ELF-1 (cell line): ENCODE measurements at places on chromosomes 11 and 22.
A peak's percentile ranks its signal among the peaks of the same experiment; 100 is the strongest.

DNA sequence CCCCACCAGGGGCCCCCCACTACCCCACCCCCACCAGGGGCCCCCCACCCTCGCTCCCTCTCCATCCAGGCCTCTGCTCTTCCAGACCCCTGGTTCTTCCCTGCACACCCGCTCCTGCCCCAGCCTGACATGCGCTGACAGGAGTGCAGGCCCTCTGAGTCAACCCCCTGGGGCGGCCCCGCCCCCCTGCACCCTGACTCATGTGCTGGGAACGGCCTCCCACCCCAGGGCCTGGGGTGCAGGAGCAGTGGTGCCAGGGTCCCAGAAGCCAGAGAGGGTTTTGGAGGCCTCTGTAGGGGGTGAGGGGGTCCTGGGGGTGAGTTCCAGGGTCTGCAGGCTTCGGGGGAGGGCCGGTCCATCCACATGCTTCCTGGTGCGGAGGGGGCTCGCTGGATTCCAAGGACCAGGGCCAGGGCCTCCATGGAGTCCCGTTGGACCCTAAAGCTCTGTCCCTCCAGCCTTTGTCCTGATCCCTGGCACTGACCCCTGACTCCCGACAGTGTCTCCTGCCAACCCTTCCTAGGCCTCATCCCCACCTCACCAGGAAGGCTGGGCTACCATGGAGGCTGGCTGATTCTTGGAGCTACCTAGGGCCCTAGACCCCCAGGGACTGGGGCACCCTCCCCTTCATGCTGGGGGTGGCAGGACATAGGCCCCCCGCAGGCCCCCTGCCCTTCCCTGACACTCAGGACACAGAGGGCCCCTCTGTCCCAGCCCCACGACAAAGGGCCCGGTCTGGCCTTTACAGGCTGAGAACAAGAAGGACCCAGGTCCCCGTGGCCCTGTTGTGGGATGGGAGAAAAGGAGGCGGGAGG, 583 bp upstream of the PKP3 start:
- peak; percentile 59 for DNase-seq

GRCh38 chr11:84089072-84090057, 803.2 kb upstream of the CCDC90B start:
- no peak for DNase-seq

DNA sequence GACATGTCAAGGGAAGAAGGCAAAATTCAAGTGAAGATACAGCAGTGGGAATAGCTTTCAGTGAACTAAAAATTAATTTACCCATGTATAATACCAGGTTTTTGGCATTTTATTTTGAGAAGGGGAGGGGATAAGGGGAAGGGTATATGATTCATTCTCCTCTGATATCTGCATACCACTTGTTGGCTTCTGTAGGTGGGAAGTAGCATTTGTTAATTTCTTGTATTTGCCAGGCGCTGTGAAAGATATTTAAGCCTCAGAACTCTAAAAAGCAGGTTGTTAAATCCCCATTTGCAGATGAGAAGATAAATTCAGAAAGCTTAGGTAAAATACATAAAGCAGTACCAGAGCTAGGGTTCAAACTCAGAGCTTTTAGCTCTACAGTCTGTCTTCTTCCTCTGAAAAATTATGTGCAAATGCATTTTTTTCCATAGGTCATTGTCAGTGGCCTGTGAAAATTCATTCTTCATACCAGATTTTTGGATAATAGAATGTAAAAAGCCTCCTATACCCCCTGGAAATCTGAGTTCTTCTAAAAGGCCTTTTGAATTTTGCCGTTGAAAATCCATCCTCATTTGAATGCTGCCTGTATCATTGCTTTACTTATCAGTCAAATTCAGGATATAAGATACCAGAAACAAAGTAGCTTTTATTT, 221.3 kb downstream of the DDX10 start:
- DNase-seq = no peak

- no peak for DNase-seq
Measured at GRCh38 chr11:17014321-17014832, at the start of gene PLEKHA7. PLEKHA7 (minus strand) TSS chr11:17014414; CDS start chr11:17014401, 13 bp downstream.

GRCh38 chr11:109121173-109121932, 300.6 kb upstream of the C11orf87 start:
- peak; percentile 9 for DNase-seq

- no peak for DNase-seq
Measured at GRCh38 chr22:27999876-28000275, 80.8 kb upstream of the PITPNB start.

DNA sequence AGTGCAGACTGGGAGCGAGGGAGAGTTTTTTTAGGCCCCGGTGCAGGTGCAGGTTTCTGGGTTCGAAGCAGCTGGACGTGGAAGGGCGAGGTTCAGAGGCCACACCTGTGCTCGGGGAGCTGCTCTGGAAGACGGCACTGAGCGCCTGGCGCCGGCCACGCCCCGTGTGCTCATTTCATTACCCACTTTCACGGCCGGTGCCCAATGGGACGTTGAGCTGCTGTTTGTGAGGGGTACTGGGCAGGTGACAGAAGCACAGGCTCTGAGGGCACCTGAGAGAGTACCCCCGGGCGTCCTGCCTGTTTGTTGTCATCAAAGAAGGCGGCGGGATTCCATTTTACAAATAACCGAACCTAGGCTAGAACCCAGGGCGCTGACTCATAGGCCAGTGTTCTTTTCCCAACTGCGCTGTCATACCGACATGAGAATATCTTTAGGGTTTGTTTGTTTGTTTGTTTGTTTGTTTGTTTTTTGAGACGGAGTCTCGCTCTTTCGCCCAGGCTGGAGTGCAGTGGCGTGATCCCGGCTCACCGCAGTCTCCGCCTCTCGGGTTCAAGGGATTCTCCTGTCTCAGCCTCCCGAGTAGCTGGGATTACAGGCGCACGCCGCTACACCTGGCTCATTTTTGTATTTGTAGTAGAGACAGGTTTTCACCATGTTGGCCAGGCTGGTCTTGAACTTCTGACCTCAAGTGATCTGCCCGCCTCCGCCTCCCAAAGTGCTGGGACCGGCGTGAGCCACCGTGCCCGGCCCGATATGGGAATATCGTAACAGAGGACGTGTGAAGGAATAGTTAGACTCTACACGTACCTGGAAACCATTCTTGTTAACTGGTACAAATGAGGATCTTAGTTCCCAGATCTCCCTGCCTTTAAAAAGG, 16.6 kb upstream of the SPTBN2 start:
- peak; percentile 72 for DNase-seq

DNA sequence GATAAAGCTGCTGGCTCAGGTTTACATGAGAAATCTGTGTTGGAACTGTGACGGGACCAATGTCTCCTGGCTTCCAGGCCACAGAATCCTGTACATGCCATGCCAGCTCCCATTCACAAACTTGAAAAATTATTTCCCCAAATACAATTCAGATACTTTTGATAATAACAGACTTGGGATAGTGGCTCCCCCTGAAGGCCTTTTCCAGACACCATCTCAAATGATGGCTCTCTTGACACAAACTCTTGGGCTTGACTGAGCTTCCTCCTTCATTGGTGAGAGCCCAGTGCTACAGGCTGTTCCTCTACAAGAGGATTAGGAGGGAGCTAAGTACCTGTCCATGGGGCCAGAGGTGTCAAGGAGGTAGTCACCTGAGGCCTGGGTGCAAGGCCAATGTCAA, 104.7 kb upstream of the PAX6 start:
- no peak for DNase-seq

DNA sequence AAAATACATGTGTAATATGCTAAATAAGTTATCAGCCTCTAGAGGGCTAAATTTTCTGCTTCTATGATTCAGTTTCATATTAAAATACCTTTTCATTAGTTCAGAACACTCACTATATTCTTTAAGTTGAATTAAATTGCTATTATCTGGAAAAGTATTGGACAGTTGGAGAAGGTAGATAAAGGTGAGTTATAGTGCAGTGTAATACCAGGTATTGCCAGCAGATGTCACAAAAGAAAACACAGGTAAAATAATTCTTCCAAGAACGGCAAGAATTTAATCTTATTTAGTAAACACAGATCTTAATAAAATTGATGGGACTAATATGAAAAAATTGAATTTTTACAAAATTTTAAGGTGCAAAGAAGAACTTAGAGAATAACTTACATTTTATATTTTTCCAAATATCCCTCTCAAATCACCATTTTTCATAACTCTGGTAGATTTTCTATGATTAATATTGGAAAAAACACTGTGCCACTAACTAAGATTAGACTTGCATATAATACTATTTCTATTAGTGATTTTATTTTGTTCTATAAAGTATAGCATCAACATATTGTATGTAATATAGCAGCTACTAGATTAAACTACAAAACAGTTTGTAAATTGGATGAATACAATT, 1.7 kb upstream of the LRRC4C start:
- DNase-seq = no peak

DNA sequence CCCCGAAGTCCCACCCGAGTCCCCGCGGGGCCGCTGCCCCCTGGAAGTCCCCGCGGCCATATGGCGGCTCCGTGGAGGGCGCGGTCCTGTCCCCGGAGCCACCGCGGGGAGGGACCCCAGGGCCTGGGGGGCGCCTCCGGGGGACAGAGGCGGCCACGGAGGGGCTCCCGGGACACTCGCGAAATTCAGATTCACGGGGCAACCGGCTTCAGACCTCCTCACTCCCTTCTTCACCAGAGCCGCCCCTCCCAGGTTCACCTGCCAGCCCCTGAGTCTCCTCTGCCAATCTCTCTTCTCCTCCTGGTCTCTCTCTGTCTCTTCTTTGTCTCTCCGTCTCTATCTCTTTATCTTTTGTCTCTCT, 28.2 kb upstream of the TOLLIP start:
- no peak for DNase-seq

GRCh38 chr11:8315463-8315862, 51.8 kb upstream of the LMO1 start:
- no peak for DNase-seq

DNA sequence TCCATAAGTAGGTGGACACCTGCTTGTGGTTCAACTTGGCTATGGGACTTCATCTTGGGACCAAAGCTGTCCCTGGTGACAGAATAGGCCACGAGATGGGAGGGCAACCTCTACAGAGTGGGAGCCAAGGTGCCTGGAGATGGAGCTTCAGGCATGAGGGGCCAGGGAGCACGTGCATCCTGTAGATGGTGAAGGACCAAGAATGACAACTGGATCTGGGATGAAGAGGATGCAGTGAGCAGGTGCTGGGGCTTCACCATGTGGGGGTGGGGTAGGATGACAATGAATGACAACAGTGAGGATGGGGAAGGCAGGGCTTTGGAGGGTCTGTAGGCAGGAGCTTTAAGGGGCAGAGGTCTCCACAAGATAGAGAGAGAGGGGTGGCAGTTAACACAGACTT, 372.0 kb upstream of the B3GAT1 start:
- no peak for DNase-seq

- DNase-seq = no peak
Measured at GRCh38 chr11:122199661-122200060, 83.6 kb upstream of the BLID start.

- no peak for DNase-seq
Measured at GRCh38 chr22:49425356-49425755, 402.3 kb downstream of the BRD1 start.

- DNase-seq = no peak
Measured at GRCh38 chr11:94307101-94307791, 2.9 kb downstream of the IZUMO1R start.

- no peak for DNase-seq
Measured at GRCh38 chr11:31089117-31089516, 280.4 kb downstream of the DCDC1 start.

- no peak for DNase-seq
Measured at GRCh38 chr11:33262011-33262645, 4.9 kb downstream of the HIPK3 start.

DNA sequence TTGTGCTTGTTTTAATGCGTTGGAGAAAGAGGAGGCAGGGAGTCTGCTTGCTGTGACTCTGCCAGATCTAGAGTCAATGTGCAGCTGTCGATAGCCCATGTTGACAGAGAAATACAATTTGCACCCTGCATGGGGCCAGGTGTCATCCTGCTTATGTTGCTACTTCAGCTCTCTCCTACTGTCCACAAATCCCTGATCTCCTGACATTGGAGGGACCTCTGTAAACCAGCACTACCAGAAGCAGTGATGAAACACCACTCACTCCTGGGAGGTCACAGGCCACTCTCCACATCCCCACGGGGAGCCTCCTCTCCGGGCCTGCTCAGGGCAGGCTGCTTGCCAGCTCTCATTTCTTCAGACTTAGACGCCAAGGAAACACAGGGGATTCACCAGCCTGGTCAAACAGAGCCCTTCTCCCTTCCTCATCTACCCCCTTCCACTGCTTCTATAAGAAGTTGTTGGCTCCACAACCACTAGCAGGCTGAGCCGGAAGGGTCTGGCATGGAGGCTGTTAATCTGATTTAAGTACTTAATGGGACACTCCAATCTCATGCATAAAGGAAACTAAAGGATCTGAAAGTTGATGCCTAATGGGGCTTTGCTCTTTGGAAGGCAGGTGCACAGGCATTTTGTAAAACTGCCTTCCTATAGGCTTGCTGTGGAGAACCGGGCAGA, 29.9 kb upstream of the CSNK2A3 start:
- DNase-seq = no peak

GRCh38 chr22:29233277-29233877, 27.7 kb downstream of the EMID1 start:
- DNase-seq = no peak

- no peak for DNase-seq
Measured at GRCh38 chr11:65554057-65554818, 3.9 kb downstream of the LTBP3 start.

GRCh38 chr22:27201741-27202140, 544.4 kb downstream of the MIAT start:
- DNase-seq = no peak

DNA sequence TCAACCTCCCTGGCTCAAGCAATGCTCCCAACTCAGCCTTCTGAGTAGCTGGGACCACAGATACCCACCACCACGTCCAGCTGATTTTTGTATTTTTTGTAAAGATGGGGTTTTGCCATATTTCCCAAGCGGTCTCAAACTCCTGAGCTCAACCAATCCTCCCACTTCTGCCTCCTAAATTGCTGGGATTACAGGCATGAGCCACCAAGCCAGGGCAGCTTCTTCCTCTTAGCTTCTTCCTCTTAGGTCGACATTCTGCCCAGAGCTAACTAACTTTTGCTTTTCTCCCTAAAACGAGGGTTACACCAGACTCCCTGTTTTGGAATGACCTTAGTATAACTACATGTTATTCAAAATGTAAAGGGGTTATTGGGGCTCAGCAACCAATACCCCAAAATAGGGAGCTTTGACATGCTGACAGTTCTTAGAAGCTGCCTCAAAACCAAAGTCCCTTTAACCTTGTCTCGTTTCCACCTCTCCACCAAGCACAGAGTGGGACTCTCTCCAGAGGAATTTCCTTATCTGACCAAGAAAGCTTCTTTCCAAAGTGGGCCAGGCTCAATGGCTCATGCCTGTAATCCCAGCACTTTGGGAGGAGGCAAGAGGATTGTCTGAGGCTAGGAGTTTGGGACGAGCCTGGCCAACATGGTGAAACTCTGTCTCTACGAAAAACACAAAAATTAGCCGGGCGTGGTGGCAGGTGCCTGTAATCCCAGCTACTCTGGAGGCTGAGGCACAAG, 7.0 kb downstream of the HPS5 start:
- DNase-seq = peak; percentile 21
